ENCODE measurements at places on chromosomes 5 and 9.

DNA sequence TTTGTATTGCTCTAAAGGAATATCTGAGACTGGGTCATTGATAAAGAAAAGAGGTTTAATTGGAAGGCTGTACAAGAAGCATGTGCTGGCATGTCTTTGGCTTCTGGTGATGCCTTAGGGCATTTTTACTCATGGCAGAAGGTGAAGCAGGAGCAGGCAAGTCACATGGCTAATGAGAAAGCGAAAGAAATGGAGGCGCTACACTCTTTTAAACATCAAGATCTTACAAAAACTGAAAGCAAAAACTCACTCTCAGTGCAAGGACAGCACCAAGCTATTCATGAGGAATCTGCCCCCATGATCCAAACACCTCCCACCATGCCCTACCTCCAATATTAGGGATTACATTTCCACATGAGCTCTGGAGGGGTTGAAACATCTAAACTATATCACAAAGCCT lies 1458.8 kb upstream of the ACO1 start:
- no peak overlapping the region for H3K4me3 ChIP-seq
- no peaks in the 10 kb centered on the region for H3K4me1 ChIP-seq
- H3K36me3 ChIP-seq = no peaks in the 10 kb centered on the region
- no peak overlapping the region for H3K27ac ChIP-seq
- no peak for DNase-seq

GRCh38 chr9:109399258-109399767 lies 78.5 kb upstream of the EPB41L4B start:
- H3K27me3 ChIP-seq = no peaks in the 10 kb centered on the region
- no peak overlapping the region for H3K27ac ChIP-seq
- no peaks in the 10 kb centered on the region for H3K4me1 ChIP-seq
- H3K4me3 ChIP-seq = no peak overlapping the region
- no peak for DNase-seq
- H3K36me3 ChIP-seq = no peaks in the 10 kb centered on the region

GRCh38 chr5:145936401-145937131 lies at the start of gene SH3RF2:
SH3RF2 (plus strand) TSS chr5:145936578; CDS start chr5:145937929, 1,351 bp downstream.
- DNase-seq = peak; percentile 29
- H3K27ac ChIP-seq = no peak within 1 kb of the TSS
- no peaks in the 10 kb centered on the region for H3K36me3 ChIP-seq
- peak within 1 kb of the TSS; percentile 83 for H3K4me3 ChIP-seq
- H3K27me3 ChIP-seq = peaks cover 3% of the 10 kb centered on the region
- no peaks in the 10 kb centered on the region for H3K4me1 ChIP-seq

GRCh38 chr9:33260372-33260771 lies 4.1 kb downstream of the BAG1 start:
- H3K27me3 ChIP-seq = peaks cover 3% of the 10 kb centered on the region
- peaks cover 62% of the 10 kb centered on the region for H3K36me3 ChIP-seq
- no peak overlapping the region for H3K27ac ChIP-seq
- no peak for DNase-seq
- peaks cover 17% of the 10 kb centered on the region for H3K4me1 ChIP-seq

- peak overlapping the region; percentile 91 for H3K4me3 ChIP-seq
- peaks cover 23% of the 10 kb centered on the region for H3K4me1 ChIP-seq
- H3K27me3 ChIP-seq = no peaks in the 10 kb centered on the region
- H3K36me3 ChIP-seq = no peaks in the 10 kb centered on the region
- peak overlapping the region; percentile 83 for H3K27ac ChIP-seq
These were observed 482 bp downstream of the CD14 start for GRCh38 chr5:140632366-140633020.

DNA sequence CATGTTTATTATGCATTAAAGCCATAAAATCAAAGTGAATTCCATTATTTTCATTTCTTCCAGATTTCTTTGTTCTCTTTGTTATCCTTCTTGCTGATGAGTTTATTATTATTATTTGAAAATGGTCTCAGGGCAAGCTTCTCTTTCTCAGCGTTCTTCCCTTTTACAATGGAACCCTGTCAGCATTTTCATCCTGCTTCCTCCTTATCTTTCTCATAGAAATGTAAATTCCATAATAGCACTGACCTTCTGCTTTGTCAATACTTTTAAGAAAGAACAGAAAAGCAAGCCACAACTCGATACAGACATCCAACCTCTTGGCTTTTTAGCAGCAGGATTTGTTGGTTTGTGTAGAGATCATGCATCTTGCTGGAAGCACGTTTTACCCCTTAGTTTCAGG lies 114.0 kb upstream of the BASP1 start:
- no peak for DNase-seq
- no peaks in the 10 kb centered on the region for H3K4me1 ChIP-seq
- H3K36me3 ChIP-seq = no peaks in the 10 kb centered on the region
- H3K27me3 ChIP-seq = peaks cover 1% of the 10 kb centered on the region
- no peak overlapping the region for H3K4me3 ChIP-seq

GRCh38 chr5:138287246-138287645 lies 12.8 kb upstream of the GFRA3 start:
- H3K4me1 ChIP-seq = no peaks in the 10 kb centered on the region
- no peak for DNase-seq
- no peaks in the 10 kb centered on the region for H3K36me3 ChIP-seq

DNA sequence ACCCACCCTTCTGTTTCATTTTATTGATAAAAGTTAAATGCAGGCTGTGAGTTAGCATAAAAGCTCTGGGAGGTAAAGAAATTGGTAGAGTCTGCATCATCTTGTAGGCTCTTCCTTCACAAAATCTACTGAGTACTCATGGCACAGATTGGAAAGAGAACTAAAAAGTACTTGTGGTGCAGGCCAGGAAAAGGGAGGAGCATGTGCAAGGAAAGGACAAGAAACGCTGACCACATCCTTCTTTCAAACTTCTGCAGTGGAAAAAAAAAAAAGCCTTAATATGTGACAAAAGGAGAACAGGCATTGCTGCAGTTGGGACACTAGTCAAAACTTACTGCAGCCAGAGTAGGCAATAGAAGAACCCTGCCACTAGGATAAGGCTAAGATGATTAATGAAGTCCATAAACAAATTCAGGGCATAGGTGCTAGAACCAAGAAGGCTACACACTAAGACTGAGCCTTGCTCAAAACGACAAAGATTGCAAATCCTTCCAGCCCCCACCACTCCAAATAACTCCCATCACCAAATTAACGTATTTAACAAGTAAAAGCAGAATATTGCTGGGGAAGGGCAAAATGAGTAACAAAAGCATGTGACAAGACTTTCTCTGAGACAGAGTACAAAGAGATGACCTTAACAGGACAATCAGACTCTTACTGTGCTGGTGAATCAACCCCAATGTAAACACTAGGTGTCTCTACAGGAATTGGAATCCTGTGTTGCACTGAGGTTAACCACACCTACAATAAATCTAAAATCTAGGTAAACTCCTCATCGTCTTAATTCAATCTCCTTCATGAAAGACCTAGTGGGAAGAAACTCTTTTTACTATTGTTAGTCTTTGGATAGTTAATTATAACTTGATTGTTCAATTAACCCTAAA lies 1024.8 kb downstream of the TLE1 start:
- peaks cover 22% of the 10 kb centered on the region for H3K4me1 ChIP-seq
- peaks cover 4% of the 10 kb centered on the region for H3K27me3 ChIP-seq
- peak overlapping the region; percentile 29 for H3K27ac ChIP-seq
- H3K36me3 ChIP-seq = peaks cover 3% of the 10 kb centered on the region
- H3K4me3 ChIP-seq = no peak overlapping the region
